GM13977 (cell line): ENCODE measurements at places on chromosomes 3 and 15.

DNA sequence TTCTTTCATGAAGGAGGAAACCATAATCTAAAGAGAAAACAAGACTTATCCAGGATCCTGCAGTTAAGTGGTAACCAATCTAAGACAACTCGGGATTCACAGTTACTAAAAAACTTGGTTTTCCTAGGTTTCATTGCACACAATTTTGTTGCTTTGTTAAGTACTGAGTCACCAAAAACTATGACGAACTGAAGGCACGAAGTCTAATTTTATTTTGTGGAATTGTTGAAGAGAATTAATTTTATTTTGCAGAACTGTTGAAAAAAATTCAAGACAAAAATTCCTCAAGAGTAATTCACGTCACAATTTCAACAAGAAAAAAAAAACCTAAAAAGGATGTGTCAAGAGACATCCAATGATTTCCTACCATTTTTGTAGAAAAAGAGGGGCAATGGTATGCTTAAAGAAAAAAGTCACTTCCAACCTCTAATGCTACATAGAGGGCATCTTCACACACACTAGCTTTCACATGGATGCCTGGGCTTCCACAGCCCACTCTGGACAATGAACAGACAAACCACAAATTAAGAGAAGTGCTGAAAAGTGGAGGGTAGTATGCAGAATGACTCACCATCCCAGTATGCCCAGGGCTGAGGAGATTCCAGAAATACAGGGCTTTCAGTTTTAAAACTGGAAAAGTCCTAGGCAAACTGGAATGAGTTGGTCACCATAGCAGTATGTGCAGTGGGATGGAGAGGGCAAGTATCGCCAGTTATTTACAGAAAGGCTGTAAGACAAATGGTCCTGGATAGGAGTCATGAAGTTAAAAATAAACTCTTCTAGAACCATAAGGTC, 29.2 kb downstream of the PLOD2 start:
- DNase-seq: no peak

DNA sequence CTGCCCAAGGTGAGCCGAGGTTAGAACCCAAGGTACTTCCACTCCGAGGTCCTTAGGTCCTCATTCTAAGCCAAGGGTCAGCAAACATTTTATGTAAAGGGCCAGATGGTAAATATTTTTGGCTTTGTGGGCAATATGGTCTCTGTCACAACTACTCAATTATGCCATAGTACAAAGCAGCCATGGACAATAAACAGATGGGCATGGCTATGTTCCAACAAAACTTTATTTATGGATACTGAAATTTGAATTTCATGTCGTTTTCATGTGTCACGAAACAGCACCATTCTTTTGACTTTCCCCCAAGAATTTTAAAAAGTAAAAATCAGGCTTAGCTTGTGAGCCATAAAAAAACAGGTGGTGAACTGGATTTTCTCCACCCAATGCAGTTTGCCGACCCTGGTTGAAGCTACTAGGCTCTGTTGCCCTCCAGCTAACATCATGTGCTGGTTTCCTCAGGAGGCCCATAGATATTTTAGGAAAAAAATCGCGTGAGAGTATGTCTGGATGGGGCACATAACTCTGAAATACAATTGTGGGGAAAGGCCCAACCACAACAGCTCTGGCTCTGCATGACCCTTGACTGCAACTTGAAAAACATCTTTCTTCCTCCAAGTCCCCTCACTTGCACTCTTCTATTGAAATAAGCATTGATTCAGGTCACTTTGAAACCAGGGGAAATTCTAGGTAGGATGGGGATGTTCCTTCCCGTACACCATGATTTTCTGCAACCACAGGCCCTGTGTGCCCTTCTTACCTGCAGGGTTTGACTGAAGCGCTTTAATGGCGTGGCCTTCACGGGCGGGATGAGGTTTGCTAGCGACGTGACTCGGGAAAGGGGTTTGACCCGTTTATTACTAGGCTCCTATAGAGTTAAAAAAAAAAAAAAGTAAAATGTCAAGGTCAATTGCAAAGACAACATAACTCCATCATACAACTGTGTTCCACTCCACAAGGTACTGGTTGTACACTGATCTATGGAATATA, 28.5 kb downstream of the ARHGEF3 start:
- DNase-seq: peak; percentile 23

- DNase-seq: no peak
These were observed 36.5 kb downstream of the ATR start for GRCh38 chr3:142542054-142542453.

DNA sequence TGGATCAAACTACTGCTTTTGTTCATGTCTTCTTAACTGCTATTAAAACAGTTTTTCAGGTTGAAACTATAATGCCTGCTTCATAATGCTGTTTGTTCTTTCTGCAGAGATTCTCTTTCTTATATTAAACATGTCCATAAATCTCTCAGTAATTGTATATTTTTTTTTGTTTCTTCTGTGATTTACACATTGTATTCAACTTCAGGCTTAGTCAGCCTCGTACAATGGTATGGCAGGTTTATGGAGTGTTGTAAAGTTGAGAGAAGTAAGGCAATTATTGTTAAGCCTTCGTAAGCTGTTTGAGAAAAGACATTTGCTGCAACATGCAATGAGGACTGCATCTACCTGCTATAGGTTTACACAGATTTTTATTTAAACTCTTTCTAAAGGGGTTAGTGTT, 977.1 kb downstream of the DIPK2A start:
- no peak for DNase-seq

GRCh38 chr3:143040261-143040879, 39.0 kb downstream of the U2SURP start:
- DNase-seq: no peak

DNA sequence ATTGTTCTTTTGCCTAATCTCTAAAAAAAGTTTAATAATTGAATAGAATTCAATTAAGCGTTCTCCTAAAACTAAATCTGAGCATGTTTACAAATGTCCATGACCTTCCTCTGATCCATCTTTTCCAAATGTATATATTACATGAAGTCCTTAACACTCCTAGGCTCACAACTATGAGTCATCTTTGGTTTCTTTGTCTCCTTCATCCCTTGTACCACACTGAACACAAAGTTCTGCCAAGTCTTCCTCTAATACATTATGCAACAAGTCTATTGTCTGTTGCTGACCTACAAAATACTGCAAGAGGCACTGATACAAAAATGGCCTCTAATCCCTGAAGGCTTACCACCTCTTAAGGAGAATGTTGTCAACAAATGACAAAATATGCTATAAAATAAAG, 550.2 kb downstream of the PYDC2 start:
- DNase-seq: no peak

- no peak for DNase-seq
These were observed 466.3 kb downstream of the ZIC1 start for GRCh38 chr3:147875498-147875897.

DNA sequence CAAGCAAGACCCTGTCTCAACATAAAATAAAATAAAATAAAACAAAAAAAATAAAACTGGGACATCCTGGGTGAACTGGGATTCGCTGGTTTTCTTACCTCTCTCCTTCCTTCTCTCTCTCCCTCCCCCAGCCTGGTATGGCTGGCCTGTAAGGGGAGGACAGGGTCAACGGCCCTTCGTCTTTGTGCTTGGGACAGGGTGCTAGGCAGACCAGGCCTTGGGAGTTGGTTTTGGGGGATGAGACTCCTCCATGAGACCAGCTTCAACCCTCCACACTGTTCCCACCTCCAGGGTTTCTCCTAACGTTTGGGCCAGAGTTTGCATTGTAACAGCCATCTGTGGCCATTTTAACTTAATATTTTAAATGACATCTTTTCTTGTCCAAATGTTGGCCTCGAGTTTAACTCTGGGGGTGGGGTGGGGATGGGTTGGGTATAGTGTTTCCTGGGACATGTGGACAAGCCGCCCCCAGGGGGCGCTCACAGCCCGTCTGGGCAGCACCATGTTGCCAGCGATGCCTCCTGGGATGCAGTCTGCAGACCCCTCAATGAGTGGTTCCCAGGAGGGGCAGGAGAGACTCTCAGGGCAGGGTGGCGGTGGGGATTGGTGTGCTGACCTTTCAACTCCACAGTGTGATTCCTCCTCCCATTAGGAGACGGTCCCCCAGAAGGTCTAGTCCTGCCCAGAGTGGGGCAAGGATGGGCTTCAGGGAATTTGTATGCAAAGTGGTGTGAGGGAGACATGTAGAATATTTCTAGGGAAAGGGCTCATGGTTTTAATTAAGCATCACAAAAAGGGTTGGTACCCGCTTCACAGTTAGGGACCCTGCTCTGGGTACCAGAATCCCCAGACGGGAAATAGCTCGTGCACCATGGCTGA, 37.7 kb upstream of the LCTL start:
- peak; percentile 78 for DNase-seq

GRCh38 chr15:84905016-84905916, 20.8 kb downstream of the SLC28A1 start:
- DNase-seq: no peak

GRCh38 chr3:57977818-57978235, 30.4 kb upstream of the FLNB start:
- no peak for DNase-seq

DNA sequence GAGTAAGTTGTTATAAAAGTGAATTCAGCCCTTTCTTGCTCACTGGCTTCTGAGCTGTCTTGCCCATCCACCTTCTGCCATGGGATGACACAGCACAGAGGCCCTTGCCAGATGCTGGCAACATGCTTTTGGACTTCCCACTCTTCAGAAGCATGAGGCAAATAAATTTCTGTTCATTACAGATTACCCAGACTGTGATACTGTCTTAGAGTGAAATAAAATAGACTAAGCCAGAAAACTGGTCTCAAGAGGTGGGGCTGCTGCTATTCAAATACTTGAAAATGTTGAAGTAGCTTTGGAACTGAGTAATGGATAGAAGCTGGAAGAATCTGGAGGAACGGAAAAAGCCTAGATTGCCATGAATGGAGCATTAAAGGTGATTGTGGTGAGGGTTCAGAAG, 170.4 kb downstream of the ZMAT3 start:
- no peak for DNase-seq

DNA sequence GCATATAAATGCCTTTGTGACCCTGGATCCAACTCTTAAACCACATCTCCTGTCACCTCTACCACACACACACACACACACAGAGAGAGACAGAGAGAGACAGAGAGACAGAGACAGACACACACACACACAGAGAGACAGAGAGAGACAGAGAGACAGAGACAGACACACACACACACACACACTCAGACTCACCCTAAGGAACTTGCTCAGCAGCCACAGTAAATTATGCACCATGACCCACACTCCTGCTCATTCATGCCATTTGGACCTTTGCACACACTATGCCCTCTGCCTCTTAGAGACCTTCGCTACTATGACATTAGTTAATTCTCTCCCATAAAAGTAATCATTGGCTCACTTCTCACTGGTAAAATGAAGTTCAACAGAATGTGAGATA, 275.7 kb downstream of the ADAMTSL3 start:
- DNase-seq: no peak

DNA sequence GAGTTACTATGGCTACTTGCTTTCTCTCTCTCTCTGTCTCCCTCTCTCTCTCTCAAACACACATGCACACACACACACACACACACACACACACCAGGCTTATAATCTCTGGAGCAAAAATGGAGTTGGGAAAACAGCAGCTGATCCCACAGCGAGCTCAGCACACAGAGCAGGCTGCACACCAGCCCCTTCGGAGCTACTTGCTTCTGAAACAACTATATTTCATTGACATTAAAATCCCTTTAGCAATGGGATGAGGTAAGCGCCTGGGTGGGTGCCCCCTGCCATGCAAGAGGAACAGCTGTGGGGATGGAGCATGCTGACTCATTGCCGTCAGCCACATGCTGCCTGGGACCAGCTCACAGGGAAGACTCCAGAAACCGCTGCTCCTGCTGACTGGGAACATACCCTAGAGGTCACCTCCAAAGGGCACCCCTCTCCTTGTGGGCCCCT, 45.7 kb downstream of the B3GNT5 start:
- no peak for DNase-seq

GRCh38 chr15:47186075-47186474, 531.2 kb upstream of the SEMA6D start:
- no peak for DNase-seq

DNA sequence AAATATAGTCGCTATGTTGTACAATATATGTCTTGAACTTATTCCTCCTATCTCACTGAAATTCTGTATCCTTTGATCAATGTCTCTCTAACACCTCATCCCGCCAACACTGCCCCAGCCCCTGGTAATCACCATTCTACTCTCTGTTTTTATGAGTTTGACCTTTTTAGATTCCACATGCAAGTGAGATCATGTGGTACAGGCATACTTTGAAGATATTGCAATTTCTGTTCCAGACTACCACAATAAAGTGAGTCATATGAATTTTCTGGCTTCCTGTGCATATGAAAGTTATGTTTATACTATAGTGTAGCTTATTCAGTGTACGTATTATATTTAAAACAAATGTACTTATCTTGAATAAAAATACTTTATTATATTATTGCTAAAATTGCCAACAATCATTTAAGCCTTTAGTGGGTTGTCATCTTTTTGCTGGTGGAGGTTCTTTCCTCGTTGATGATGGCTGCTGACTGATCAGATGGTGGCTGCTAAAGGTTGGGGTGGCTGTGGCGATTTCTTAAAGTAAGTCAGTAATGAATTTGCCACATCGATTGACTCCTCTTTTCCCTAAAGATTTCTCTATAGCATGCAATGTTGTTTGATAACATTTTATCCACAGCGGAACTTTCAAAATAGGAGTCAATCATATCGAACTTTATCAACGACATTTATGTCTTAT, 257.2 kb downstream of the NFKBIZ start:
- DNase-seq: no peak

DNA sequence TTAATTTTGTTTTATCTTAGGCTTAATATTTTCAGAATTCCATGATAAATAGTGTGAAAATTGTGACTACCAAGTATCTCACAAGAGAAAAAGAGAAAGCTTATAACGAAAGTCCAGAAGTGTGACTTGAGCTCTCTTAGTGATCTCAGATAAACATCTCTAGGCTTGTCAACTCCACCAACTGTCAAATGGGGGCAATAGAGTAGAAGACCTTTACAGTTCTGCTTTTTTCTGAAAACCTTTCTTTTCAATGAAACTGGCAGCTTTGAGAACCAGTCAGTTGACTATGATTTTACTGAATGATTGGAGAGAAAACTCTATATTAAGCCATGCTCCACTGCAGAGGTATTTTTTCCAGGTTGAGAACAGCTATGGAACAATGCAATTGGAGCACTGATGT, 119.2 kb upstream of the TP63 start:
- DNase-seq: peak; percentile 19

- DNase-seq: peak; percentile 57
These were observed 778 bp upstream of the AP4E1 start for GRCh38 chr15:50907601-50908208.

DNA sequence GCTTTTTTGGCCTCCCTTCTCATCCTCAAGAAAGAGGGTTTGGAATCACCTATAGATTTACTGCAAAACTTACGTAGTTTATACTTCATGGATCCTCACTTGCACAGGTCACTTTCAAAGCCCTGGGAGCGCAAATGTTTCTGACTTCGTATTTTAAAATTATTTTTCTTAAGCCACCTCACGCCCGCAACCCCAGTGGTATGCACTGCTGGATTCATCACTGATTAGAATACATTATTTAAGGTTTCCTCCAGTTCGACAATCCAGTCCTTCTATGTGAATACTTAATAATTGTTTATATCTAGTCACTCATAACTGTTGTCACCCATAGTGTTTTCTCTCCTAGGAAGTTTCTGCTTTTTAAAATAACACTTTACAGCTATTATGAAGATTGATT, 339.9 kb downstream of the CHL1 start:
- DNase-seq: no peak
